Caudate nucleus (tissue), 63 donors: ENCODE measurements at places on chromosomes 2 and 18.

GRCh38 chr2:110708455-110708854 lies 23.9 kb upstream of the ACOXL start:
- DNase-seq, result no peak

DNA sequence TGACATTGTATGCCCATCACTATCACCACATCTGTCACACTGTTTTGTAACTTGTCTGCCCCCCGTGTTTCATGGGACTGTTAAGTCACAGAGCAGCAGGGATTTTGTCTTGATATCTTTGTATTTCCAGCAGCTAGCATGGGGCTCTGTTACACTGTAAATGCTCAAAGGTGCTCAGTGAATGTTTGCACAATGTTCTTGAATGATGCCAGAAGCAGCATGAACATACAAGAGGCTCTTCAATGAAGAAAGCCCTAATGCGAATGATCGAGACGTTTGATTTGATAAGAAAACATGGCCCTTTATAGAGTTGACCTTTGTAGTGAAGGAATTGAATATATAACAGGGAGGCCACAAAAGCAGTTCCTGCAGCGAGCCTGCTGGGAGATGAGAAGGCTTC lies 120.9 kb upstream of the TTC39C start:
- DNase-seq, result no peak

- DNase-seq, result peak; percentile 11
These were observed 1.1 kb downstream of the MYCN start for GRCh38 chr2:15941481-15941850.

DNA sequence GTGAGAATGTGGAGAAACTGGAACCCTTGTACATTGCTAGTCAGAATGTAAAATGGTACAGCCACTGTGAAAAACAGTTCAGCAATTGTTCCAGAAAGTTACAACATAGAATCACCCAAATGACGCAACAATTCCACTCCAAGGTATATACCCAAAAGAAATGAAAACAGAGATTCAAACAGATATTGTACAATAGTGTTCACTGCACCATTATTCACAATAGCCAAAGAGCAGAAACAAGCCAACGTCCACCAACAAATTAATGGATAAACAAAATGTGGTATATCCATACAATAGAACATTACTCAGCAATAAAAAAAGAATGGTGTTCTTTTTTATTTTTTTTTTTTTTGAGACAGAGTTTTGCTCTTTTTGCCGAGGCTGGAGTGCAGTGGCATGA lies 10.9 kb downstream of the CLASP1 start:
- DNase-seq, result no peak

DNA sequence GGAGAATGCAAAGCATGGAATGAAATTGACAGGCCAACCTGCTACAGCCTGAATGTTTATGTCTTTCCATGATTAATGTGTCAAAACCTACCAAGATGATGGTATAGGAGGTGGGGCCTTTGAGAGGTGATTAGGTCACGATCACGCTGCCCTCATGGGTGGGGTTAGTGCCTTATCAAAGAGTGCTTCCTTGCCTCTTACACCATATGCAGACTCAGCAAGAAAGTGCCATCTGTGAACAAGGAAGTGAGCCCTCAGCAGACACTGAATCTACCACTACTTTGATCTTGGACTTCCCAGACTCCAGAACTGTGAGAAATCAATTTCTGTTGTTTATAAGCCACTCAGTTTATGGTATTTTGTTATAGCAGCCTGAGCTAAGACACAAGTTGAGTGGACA lies 147.5 kb upstream of the BCL2L11 start:
- no peak for DNase-seq

GRCh38 chr2:233857511-233858141 lies 3.3 kb upstream of the HJURP start:
- no peak for DNase-seq

GRCh38 chr2:74597410-74597809 lies 42.9 kb downstream of the DOK1 start:
- DNase-seq, result no peak

DNA sequence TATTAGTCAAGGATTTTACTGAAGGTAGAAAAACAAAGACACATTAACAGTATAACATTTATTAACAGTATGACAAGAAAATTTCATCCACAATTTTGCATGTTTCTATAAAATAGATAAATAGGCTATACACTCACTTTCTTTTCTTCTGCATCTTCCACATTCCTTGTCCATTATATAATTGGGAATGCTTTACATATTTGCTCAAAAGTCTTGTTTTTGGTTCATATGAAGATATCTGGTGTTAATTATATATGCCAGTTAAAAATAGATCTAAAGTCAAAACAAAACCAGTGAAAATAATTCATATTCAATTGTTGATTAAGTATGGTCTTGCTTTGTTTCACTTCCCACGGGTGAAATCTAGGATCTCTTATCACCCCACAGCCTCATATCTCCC lies 53.4 kb downstream of the SERPINB7 start:
- no peak for DNase-seq

DNA sequence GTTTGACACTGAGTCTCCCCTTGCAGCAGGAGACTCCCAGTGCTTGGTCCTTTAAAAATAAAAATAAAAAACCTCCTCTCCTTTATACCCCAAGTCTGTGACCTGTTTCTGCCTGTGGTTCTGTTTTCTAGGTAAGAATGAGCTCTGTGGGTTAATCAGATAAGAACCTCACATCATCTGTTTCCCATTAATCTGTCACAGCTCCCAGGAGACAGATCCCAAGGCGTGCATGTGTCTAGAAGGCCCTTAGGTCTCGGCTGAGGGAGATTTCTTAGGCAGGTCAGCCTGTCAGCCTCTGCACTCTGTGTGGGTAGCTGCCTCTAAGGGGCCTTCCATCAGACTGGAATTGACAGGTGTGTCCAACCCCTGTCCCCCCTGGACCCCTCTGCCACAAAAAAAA lies 80.7 kb downstream of the FHOD3 start:
- no peak for DNase-seq

DNA sequence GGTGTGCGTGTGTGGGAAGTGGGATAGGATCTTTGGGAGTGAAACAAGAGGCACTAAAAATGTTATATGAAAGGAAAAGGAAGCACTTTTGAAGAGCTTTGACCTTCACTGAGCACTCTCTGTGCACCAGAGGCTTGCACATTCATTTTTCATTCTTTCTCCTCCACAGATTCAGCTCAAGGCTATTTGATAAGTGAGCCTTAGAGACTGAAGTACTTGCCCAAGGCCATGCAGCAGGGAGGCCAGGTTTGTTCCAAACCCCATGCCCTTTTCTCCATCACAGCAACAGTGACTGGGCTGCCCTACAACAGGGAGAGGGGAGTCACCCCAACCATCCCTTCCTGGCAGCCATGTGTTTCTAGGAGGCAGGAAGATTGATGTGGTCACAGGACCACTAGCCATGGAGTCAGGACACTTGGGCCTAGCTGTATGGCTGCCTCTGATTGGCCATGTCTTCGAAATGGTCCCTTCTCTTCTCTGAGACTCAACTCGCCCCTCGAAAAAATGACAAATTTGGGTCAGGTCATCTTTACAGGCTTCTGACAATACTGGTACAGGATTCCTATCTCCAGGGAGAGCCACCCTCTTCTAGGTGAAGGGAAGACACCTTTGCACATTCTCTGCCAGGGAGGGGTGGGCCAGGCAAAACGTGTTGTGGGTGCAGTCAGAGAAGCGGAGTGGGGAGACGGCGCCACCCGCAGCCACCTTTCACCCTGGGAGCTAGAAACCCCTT lies 123.5 kb upstream of the MYCN start:
- no peak for DNase-seq

DNA sequence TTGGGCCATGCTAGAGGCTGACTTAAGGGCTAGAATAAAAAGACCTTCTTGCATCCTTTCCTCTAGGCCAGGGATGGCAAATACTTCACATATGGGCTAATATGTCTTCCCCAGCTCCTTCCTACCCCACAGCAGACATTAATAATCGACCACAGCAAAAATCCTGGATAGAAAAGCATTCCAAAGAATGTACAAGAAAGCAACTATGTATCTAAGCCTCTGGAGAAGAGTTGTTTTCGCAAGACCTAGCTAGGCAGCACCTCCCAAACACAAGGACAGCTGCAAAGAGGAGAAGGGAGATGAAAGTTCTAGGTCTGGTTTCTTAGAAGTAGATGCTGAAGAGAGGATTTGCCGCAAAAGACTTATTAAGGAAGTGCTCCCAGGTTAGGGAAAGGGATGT lies 372.6 kb downstream of the SLC4A3 start:
- no peak for DNase-seq

DNA sequence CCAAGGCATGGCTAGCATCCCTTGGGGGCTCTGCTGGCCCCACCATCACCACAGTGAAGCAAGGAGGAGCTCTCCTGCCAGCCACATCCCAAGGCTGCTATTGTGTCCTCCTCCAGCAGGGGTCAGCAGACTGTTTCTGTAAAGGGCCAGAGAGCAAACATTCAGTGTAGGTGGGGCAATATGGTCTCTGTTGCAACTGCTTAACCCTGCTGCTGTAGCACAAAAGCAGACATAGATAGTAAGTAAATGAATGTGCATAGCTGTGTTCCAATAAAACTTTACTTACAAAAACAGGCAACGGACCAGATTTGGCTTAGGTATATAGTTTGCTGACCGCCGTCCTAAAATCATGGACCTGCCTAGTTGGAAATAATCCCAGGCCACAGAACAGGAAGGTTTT lies 36.4 kb upstream of the ZBTB7C start:
- no peak for DNase-seq

DNA sequence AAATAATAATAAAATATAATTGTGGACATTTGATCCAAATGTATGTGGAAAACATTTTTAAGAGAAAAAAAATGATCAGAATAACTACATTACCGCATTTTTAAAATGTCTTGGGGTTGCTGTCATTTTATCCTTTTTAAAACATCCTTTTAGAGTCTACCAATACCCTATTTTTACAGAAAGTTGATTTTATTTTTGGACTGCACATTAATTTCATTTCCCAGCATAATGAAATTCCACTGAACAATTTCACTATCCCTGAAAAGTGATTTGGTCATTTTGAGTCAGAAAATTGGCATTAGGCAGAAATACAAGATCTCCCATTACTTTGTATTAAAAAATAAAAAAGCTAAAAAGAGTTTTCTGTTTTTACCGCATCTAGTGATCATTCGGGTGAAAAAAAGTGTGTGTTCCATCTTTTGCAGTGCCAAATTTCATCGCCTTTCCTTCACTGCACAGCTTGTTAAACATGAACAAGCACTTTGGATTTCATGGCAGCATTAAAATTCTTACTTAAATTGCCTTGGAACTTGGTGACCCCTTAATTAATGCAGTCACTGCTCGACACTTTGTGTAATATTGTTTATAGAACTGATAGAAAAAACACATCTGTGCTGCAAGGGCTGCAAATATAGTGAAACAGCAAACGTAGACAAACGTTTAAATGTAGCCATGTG lies 611.7 kb downstream of the TSN start:
- no peak for DNase-seq

DNA sequence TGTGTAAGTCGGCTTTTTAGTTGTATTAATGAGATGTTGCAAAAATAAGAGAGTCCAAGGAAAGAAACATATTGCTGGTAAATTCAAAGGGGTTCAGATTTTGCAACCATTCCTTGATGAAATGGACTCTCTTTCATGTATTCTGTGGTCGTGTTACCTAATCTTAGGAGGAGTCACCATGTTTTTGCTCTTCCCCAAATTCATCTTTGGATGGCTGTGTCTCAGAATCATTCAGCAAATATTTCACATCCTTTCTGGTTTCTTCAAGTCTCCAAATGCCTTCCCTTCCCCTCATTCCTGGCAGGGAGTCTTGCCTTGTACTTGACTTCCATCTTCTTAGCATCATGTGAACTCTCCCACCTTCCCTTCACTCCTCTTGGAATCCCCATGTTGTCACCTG lies 66.1 kb downstream of the PTPRM start:
- no peak for DNase-seq

DNA sequence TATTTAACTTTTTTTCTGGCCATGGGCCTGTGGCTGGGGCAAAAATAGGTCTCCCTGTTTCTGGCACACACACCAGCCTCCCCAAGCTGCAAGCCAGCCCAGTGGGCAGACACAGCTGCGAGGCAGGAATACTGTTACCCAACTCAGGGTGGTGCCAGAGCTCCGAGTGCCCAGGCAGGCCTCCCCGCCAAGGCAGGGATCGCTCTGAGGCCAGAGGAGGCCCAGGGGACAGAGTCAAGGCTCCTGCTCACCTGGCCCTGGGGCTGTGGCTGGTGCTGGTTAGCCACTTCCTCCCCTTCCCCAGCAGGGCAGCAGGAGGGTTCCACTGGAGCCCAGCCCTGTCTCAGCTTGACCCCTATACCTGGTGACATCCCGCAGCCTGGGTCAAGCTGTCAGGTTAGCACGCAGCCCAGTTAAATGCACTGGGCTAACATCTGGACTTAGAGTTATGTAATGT lies 67.1 kb upstream of the EPAS1 start:
- peak; percentile 23 for DNase-seq

DNA sequence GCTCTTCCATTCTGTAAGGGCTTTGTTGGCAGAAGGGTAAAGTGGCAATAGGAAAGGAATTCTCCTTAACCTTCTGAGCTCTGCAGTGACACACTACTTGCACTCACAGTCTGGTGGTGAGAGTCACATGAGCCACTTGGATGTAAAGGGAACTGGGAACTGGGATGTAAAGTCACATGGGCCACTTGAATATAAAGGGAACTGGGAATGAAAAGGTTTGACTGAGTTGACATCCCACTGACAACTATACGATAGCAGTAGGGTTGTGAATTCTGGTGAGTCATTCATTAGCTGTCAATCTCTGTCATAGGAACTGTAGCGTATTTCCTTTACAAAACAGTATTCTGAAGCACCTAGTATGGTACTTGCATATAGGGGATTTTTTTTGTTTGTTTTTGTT lies 5.5 kb downstream of the RPE start:
- peak; percentile 76 for DNase-seq

DNA sequence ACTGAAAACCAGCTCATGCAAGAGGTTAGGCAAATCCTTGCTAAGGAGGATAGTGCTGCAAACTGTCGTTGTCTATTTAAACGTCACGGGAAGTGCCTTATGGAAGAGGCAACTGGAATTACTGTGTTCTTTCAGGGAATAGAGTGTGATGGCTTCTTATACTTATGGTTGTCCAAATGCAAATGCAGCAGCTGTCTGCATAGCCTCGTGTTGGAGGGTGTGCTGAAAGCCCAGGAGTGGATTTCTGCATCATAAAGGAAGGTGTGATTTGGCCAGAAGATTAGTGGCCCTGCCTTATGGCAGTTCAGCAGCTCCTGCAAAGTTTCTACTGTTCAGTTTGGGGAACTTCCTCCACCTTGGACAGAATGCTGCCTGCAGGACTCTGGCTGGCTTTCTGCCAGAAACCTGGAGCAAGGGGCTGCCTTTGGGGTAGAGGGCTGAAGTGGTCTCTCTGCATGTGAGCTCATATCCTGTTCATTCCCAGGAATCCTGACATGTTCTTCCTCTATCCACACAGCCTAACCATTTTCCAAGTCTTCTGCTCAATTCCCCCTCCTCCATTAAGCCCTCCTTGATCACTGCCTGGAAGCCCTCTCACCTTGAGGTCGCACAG lies 321.2 kb upstream of the CXCR4 start:
- no peak for DNase-seq

GRCh38 chr2:72220170-72220569 lies 72.5 kb upstream of the CYP26B1 start:
- no peak for DNase-seq
